AG08395 (cell line): ENCODE measurements at places on chromosomes 6 and 20.
A peak's percentile ranks its signal among the peaks of the same experiment; 100 is the strongest.

DNA sequence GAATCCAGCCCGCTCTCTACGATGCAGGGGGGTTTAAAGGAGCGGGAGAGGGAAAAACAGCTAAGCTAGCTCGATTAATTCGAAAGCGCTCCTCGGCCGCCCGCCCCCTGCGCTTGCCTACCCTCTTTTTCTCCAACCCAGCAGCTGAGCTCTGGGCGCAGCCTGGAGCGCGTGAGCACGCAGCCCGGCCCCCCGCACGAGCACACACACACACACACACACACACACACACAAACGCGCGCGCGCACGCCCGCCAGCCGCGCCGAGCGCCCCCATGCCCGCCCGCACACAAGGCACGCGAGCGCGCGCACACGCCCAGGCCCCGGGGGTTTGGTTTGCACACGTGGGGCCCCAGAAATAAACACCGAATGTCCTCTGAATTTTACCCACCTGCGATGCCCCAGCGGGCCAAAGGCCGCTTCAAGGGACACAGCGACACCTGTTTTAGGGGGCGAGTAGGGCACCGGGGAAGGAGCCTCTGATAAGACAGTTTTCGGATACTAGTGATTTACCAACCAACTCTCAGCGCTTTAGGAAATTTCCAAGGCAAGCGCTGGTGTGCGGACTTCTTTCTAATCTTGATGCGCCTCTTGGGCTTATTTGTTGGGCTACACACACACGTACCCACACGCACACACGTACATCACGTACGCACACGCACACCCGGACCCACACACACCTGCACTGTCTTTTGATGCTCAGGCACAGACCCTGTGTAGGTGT lies 802 bp upstream of the NRN1 start:
- DNase-seq = peak; percentile 34

GRCh38 chr6:154229786-154230185 lies 126.8 kb downstream of the IPCEF1 start:
- no peak for DNase-seq

- no peak for DNase-seq
These were observed 178.1 kb upstream of the MARCKS start for GRCh38 chr6:113679051-113679450.

- DNase-seq = no peak
These were observed 173.5 kb upstream of the SNX9 start for GRCh38 chr6:157649311-157650260.

DNA sequence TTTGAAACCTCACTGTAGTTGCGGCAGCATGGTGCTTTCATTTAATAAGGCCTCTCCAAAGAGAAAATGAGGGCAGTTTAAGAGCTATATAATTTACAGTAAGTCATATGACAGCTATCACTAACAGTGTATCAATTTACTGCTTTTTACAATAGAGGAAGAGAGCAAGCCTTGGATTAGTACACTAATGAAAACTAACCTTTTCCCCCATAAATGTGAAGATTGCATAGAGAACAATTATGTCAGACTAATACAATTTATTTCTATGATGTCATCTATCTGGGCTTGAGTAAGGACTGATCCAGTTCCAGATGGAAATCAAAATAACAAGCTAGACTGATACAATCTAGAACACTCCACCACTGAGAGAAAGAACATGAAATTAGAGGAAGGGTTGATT lies 78.1 kb upstream of the FAM83B start:
- no peak for DNase-seq

- DNase-seq = no peak
These were observed 9.1 kb downstream of the RSPO4 start for GRCh38 chr20:992801-993535.

DNA sequence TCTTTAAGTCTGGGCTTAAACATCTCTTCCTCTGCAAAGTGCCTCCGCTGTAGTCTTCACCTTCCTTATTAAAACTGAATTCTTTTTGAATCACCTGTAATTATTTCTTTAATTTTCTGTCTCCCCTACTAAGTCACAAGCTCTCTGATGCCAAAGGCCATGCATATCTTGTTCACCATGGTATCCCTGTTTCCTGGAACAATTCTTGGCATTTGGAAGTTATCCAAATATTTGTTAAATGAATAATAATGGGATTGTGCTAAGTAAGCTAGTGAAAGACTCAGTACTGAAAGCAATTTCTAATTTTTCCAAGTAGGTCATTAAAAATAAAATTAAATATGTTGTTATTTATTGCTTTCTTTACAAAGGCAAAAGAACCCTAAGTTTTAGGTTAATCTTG lies 12.2 kb downstream of the SNAP91 start:
- no peak for DNase-seq

DNA sequence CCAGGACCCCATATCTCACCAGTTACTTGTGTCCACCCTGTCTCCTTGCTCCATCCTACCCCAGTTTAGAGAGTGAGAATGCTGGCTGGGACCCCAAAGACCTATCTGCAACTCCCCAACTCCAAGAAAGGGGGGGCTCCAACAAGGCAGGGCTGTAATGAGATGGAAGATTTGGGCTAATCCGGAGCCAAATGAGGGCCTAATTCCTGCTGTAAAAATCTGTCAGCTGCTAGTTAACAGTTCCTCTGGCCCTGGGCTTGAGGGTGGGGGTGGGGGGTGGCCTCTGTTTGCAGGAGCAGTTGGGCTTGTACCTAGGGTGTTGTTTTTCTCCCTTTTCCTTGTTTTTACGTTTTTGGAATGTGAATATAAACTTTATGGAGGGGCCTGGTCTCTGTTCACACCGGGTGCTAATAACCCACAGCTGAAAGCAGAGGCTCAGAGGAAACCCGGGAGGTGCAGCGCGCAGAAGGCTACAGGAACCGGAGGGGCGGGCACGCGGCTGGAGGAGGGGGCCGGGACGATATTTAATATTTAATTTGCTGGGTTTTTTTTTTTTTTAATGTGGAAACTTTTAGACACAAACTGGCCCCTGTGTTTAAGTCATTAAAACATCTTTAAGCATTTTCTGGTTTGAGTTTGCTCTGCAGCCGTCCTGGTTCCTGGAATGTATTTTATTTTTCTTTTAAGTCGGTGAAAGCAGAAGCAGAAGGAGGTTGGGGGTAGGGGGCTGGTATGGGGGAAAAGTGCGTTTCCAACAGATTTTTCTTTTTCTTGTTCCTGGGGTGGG lies 70.7 kb downstream of the NCR2 start:
- no peak for DNase-seq

DNA sequence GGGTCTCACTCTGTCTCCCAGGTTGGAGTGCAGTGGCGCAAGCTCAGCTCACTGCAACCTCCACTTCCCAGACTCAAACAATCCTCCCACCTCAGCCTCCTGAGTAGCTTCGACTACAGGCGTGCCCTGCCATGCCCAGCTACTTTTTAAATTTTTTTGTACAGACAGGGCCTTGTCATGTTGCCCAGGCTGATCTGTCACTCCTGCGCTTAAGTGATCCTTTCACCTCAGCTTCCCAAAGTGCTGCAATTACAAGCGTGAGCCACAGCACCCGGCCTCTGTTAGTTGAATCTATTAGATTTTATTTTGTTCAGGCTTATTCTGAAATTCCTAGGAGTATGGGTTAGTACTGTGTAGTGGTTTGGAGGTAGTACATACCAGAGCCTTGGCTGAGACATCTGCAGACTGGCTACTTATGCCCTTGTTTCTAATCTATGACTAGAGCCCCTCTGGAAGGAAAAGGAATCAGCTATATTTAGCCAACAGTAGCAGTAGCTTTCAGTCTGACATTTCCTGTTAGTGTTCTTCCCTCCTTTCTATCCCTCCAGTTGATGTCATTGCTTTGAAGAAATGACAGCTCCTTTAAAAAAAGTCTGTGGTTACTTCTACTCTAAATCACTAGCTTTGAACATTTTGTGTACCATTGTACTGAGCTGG lies 74.4 kb downstream of the ITCH start:
- DNase-seq = peak; percentile 14
